OCI-LY7 (cell line): ENCODE measurements at places on chromosomes 11 and 22.

DNA sequence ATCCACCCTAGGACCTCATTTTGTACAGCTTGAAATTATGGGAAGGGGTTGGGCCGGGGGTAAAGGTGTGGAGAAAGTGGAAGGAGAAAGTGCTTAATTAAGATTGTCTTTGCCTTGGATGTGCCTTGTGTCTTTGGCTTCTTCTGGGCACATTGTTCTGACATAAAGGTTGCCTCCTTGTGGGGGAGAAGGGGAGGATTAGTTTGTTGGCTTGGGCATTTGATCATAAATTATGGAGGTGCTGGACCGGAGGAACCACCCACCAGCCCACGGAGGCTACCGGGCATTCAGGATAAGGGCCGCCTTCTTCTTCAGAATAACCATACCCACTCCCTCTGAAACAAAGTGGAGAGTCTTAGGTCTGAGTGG is 1.3 kb downstream of the PAFAH1B2 start:
- DNase-seq = peak; percentile 38

- DNase-seq = no peak
Measured at GRCh38 chr22:44583061-44583760, 85.2 kb upstream of the RTL6 start.

- DNase-seq = no peak
Measured at GRCh38 chr22:29029202-29030000, 32.2 kb downstream of the C22orf31 start.

DNA sequence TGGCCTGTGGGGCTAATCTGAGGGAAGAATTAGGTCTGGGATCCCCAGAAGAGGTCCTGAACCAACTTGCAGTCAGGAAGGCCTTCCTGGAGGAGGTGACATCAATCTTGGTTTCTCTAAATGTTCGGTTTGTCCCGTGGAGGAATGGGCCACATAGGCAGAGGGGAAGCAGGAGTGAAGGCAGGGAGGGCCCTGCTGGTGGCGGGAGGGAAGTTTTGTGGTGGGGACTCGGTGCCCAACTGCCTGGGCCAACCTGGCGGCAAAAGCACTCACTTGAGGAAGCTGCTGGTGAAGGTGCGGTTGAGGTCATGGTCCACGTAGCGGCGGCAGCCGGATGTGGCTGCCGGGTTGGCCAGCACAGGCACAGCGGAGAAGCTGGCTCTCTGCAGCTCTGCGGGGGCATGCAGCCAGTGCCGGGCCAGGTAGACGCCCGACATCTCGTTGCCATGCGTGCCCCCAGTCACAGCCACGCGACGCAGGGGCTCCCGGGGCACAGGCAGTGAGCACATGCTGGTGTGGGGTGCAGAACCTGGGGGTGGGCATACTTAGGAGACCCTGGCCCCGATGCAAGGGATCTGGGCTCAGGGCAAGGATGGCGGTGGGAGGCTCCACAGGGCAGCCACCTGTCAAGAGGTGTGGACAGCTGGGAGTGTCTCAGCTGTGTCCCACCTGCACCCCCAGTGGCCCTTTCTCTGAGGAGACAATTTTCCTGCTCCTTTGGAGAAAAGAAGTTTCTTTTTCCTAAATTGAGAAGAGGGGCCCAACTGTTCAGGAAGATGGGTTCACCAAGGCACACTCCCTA is 3.8 kb downstream of the ACY3 start:
- DNase-seq = peak; percentile 94

DNA sequence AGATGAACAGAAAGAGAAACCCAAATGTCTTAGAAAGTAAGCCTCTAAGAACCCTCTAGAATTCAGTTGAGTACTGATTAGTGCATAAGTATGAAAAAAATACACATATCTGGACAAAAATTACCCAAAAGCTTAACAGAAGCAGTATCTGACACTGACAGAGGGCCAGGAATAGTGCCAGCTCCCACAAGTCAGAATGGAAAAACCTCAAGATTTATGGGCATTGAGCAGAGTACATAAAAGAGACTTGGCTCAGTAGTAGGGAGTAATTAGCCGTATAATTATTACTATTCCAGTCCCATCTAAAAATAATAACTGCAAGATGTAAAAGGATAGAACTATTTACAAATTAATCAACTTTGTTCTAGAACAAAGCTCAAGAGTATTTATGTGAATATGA is 834.5 kb downstream of the FAM181B start:
- DNase-seq = no peak

- no peak for DNase-seq
Measured at GRCh38 chr22:29233277-29233877, 27.7 kb downstream of the EMID1 start.

DNA sequence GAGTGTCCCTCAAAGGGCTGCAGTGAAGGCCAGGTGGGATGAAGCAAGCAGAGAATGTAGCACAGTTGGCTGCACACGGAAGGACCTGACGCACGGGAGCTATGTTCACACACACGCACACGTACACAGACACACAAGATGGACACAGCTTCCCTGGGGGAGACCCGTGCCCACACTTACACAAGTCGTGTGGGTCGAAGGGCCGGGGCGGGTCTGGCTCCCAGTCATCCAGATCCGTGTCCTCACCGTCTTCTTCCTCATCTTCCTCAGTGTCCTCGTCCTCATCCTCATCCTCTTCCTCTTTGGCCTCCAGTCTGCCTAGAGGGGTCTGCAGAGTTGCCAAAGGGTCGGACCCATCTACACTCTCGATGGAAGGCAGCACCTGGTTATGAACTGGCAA is 51.6 kb upstream of the NFRKB start:
- peak; percentile 50 for DNase-seq

DNA sequence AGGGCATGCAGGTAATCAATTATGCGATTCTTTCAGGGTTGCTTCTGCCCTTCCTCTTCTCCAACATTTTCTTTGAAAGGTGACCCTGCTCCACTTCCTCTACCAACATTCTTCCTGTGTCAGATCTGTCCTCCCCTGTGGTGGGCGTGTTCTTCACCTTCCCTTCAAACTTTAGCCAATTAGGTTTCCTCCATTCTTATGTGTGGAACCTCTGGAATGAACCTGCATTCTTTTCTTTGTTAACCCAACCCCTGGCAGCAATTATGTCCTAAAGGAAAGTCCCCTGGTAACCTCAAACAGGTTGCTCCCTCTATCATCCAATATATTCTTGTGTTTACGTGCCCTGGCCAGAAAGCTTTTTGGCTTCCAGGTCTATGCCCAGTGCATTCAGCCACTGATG is 22.4 kb downstream of the KIRREL3 start:
- DNase-seq = no peak

- DNase-seq = no peak
Measured at GRCh38 chr11:132202621-132203020, 832.2 kb downstream of the NTM start.

DNA sequence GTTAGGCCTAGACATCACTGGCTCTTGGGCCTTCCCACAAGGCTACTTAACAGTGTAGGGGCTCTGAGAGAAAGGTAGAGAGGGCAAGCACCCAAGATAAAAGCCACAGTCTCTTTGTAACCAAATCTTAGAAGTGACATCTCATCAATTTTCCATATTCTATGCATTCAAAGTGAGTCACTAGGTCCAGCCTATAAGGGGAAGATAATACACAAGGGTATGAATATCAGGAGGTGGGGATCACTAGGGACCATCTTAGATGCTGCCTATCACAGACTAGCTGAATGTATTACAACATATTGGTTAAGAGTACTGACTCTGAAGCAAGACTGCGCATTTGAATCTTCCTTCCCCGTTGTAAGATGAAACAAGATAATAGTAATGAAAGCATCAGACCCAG is 144.1 kb downstream of the RBFOX2 start:
- no peak for DNase-seq

- no peak for DNase-seq
Measured at GRCh38 chr11:130214861-130215530, 55.4 kb downstream of the ST14 start.

DNA sequence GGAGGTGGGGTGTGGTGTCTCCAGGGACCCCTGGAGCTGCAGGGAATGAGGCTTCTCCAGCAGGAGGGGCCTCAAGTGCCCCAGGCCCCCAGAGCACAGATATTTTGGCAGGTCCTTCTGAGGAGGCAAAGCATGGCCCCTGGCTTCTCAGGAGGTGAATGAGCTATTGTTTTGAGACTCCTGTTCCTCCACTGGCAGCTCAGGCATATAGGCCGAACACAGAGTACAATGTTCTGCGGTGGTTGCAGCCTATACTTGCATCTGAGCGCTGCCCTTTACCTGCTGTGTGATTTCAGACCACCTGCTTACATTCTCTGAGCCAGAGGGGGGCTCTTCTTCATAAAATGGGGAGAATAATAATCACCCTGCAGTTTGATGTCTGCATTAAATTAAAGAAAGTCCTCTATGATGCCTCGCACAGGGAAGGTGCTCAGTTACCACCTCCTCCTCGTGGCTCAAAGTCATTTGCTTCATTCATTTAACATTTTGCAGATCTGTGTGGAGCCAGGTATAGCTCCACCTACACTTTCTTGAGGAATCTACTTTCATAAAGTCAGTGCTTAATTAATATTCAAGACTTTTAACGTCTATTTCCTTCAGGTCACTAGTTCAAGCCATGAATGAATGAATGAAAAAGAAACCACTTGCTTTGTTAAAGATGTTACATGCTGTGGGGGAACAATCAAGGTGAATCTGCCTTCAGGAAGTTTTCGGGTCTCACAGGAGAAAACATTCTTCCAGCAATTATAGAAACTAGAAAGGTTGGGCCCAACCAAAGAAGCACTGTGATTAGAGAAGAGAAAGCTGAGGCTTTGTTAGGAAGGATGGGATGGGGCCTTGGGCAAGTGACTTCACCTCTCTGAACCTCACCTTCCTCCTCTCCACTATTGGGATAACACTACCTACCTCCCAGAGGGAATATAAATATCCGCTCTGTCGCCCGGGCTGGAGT is 68.4 kb downstream of the ADAMTS15 start:
- no peak for DNase-seq

- no peak for DNase-seq
Measured at GRCh38 chr22:27487600-27488452, 313.7 kb downstream of the MN1 start.

DNA sequence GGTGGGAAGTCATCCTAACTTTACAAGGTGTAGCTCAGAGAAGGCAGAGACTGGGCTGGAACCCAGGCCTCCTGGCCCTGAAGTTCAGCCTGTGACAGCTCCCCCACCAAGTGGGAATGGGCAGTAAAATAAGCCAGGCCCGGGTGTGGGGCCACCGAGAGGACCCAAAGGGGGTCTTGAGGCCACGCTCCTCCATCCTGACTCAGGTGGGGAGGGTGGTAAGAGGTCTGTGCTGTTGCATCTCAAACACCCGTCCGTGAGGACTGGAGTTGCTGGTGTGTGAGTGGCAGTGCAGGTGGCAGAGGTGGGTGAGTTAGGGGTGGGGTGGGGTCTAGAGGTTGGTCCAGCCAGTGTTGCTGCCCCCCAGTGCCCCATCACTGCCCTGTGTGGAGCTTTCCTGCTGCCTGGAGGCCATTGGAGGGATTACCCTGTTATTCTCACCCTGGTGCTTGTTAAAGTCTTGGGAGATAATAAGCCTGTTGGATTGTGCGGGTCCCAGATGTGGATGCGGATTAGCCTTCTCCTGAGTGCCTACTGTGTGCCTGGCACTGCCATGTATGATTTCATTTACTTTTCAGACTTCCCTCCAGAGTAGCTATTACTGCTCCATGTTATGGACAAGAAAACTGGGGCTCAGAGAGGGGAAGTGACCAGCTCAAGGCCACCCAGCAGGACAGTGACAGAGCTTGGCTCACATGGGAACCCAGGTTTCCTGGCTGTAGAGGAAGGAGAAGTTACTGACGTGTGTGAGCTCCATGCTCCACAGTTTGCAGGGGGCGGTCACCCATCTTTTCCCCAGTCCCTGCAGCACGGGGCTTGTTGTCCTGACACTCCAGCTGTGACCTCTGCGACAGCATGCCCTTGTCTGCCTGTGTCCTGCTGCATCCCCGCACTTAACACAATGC is 12.9 kb downstream of the SERPINH1 start:
- no peak for DNase-seq
